ENCODE measurements at places on chromosomes 12 and 14.
A peak's percentile ranks its signal among the peaks of the same experiment; 100 is the strongest.

DNA sequence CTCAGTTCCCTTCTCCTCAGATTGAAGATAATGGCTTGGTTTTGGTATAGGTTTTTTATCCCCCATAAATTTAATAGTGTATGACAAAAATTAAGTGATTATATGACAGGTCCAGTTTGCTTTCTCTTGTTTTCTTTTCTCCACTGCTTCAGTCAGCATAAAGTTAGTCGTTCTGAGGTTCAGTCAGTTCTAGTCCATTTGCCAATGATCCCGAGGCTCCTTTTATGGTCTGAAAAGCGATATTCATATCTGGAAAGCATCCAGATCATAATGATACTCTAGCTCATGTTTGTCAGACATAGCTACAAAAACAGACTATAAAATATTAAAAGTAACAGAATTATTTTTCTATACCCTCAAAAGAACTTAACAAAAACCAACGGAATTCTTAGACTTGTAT lies 67.1 kb upstream of the SLC38A4 start:
- no peak for DNase-seq

GRCh38 chr14:99035712-99036610 lies 236.0 kb downstream of the BCL11B start:
- DNase-seq = no peak

GRCh38 chr12:12947902-12948301 lies 4.1 kb downstream of the GPRC5D start:
- no peak for DNase-seq

- DNase-seq = no peak
Measured at GRCh38 chr14:62946221-62946620, 99.0 kb downstream of the KCNH5 start.

- peak; percentile 2 for DNase-seq
Measured at GRCh38 chr14:36583242-36583892, 953 bp upstream of the NKX2-8 start.

- DNase-seq = peak; percentile 46
Measured at GRCh38 chr12:123621619-123622530, 11.6 kb downstream of the EIF2B1 start.

DNA sequence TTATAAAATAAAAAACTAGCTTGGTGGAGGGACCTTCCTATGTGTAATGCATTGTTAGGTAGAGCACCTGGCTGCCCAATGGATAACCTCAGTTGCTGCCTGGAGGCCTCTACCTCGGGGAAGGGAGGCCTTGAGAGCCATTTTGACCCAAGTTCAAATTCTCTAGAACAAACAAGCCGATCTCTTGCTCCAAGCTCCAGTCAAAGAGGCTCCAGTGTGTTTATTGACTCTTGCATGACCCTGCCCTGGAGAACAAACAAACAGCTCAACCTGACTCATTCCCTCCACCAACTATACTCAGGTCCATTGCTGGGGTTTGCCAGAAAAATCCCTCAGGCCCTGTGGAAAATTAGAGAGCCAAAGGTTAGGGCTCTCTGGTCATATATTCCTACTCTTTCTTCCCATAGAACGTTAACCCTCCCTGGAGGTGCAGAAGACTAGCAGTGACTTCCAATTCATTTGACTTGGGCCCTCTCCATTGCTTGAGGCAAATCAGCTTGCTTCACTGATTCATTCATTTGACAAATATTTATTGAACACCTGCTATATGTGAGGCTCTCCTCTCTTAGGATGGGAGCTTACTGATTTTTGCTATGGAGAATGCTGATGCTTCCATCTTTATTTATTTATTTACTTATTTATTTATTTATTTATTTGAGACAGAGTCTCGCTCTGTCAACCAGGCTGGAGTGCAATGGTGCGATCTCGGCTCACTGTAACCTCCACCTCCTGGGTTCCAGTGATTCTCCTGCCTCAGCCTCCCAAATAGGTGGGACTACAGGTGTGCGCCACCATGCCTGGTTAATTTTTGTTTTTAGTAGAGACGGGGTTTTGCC lies 73.7 kb upstream of the CISTR start:
- no peak for DNase-seq

GRCh38 chr12:94379479-94380113 lies 80.1 kb downstream of the CEP83 start:
- DNase-seq = peak; percentile 6

DNA sequence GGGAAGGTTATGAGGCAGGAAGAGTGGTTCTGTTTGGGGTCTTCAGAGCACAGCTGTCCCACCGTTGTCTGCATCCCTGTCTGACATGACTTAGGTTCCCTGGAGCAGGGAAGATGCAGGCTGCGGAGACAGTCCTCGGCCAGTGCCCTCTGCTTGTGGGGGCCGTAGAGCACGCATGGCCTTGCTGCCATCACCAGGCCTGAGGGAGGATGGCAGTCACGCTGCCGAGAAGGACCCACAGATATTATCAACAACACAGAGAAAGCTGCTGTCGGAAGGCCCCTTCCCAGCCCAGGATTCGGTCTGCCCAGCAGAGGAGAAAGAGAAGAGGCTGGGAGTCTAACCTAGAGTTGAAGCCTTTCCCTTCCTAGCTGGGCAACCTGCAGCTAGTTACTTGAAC lies 35.0 kb downstream of the ERH start:
- no peak for DNase-seq

DNA sequence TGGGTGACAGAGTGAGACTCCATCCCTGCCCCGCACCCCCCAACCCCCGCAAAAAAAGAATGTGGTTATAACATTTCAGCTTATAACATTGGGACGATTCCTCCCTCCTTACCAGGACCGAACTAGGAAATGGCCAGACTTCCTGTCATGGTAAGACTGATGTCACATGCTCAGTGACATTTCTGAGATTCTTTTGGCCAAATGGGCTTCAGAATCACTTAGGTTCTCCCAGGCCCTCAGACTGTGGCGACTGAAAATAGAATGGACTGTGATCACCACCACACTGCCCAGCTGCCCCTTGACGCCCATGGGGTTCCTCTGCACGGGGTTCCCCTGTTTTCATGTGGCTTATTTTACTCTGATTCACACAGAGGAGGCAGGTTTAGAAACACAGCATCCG lies 115.0 kb upstream of the EVL start:
- no peak for DNase-seq

GRCh38 chr12:6742834-6743233 lies 10.1 kb downstream of the MLF2 start:
- DNase-seq = no peak

DNA sequence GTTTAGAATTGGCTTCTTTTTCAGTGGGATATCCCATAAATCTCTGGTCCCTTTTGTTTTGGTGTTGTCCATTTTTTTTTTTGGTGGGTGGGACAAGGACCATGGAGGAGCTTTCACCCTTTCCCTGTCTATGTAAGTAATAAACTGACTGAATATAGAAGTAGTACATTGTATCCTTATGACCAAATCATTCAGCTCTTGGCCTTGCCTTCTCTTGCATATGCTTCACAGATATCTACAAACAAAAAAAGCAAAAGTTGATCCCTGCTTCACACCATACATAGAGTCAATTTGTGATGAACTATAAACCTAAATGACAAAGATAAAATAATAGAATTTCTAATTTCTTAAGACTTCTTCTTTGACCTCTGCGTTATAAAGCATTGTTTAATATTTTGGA lies 59.8 kb downstream of the SIX1 start:
- no peak for DNase-seq

DNA sequence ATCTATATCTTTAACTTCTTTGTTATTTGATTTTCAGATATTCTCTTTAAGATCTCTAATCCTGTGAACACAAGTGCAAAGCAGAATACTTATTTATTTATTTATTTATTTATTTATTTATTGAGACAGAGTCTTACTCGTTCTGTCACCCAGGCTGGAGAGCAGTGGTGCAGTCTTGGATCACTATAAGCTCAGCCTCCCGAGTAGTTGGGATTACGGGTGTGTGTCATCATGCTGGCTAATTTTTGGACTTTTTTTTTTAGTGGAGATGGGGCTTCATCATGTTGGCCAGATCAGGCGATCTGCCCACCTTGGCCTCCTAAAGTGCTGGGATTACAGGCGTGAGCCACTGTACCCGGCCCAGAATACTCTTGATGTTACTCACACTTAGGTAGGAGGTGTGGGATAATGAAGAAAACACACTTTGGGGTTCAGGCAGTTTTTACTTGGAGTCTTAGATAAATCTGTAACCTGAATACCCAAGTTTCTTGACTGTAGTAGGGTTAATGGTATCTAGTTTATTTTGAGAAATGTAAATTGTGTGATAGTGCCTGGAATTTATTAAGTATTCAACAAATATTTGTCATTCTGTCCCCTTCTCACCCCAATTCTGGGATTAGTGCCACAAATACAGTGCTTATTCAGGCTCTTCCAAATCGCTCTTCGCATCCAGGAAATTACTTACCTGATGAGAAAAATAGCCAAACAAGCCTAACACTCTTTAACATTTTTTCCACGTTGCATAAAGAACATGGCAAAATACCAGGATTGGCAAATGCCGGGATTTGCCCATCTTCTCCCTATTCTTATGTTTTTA lies 33.0 kb downstream of the METAP2 start:
- no peak for DNase-seq

DNA sequence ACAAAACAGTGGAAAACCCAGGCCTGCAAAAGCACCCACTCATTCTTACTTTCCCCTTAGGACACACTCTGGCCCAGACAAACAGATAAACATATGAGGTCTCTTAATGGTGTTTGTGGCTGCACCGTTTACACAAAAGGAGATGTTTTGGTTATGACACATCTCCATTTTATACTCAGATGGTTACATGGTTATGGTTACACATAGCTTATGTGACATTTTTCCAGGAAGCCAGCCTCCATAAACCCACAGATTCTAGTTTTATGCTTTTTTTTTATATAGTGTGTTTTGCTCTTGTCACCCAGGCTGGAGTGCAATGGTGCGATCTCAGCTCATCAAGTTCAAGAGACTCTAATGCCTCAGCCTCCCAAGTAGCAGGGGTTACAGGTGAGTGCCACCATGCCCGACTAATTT lies 3.5 kb upstream of the KLRD1 start:
- peak; percentile 52 for DNase-seq

DNA sequence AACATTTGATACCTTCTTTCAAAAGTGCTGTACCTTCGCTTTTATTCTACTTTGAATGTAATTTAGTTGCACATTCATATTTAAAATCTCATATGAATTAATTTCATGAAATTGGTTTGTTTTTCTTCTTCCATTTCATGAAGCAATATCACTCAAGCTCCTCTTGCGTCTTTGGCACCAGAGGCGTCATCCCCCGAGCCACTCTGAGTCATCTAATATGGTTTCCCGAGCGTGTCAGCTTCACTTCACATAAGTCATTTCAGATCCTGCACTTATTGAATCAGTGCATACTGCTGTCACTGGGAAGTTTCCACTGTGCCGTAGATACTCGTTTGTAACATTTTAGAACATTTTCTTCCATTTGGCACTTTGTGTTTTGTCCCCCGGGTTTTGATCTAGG lies 105.6 kb downstream of the SLC25A47 start:
- DNase-seq = peak; percentile 19

DNA sequence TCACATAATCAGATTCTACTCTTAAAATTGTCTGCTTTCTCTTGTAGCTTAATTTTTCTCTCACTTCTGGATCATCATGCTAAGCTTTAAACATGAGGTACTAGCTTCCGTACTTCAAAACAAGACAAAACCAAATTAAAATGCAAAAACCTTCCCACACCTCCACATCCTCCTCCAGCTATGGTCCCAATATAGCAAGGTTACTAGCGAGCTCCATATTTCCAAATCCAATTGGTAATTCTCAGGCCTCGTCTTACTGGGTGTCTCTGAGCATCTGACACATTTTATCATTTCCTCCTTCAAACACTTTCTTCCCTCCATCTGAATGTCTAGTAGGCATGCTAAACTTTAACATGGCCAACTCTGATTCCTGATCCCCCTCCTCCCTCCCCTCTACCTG lies 7.9 kb upstream of the PAPOLA start:
- no peak for DNase-seq

GRCh38 chr12:26396402-26396801 lies 201.0 kb downstream of the SSPN start:
- DNase-seq = no peak

DNA sequence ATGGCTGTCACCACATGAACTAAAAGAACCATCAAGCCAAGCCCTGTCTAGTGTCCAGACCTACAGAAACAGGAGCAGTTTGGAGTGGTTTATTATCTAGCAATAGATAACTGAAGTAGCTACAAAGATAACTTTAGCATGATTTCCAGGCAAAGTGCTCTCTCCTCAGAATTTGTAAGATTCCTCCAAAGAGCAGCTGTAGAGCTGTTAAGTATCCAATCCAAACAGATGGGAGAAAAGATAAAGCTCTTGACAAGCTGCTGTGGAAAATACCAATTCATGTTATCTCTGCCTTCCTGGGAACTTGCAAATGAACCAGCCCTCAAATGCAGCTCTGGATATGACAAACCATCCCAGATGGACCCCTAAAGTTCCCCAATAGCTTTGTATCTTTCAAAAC lies 78.9 kb upstream of the RESF1 start:
- no peak for DNase-seq

DNA sequence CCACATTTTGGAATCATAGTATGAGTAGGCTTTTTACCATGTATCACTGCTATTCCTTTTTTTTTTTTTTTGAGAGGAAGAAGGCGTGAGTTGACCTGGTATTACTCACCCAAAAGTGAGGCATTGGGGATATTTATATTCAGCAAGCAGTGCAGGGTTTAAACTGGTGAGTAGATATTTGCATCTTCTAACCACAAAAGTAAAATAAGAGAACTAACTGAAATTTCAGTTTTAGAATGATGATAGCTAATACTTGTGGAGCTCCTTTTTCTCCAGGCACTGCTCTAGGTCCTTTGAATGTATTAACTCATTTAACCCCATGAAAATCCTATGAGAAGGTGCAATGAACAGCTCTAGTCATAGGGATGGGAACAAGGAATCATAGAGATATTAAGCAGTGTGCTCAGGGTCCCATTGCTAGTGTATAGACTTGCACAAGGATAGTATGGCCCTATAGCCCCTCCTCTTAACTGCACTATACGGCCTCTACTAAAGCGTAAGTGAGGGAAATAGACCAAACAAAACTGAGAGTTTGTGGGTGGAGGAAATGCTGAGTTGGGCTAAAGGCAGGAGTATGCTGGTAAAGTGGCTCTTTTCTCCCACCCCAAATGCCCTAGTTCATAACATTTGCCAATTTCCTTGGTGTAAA lies 104.3 kb upstream of the MAX start:
- peak; percentile 43 for DNase-seq

- DNase-seq = no peak
Measured at GRCh38 chr12:127287256-127287655, 979.7 kb upstream of the TMEM132C start.

DNA sequence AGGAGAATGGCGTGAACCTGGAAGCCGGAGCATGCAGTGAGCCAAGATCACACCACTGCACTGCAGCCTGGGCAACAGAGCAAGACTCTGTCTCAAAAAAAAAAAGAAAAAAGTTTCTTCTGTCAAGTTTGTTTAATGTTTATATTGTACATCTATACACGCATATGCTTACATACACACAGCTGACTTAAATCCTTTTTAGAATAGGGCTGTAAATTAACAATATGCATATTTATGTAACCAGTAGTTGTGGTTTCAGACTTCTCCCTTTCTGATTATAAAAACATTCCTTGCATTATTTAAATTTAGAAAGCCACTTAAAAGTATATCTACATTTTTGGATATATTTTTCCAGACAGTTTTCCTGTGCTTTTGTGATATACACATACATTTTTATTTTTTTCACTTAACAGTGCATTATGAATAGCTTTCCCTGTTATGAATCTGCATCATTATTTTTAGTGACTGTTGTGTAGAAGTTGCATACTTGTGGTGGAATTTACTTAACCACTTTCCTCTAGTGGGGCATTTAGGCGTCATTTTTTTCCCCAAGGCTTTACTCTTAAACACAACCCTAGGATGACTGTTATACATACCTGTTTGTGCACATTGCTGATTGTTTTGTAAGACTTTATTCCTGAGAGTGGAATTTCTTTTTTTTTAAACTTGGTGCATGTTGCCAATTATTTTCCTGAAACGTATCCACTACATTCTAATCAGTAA lies 29.4 kb downstream of the POLR3B start:
- no peak for DNase-seq

Measured in activated CD4-positive, alpha-beta T cell treated with anti-CD3 and anti-CD28 coated beads for 48 hours (primary cell).